ENCODE measurements at places on chromosomes 12 and 14.
A peak's percentile ranks its signal among the peaks of the same experiment; 100 is the strongest.

DNA sequence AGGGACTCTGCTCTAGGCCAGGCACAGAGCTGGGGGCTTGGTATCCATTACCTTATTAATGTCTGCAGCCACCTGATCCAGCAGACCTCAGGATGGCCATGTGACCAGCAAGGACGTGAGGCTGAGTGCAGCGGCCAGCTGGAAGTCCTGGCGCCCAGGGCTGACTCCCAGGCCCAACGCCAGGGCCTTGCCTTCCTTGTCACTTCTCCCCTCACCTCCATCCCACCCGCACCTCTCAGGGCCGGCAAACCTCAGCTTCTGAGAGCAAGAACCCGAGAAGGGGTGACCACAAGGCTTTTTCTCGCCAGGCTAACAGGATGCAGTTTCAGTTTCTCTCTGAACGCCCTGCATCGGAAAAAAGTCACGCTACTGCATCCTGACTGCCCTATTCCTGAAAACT is 15.4 kb downstream of the RAB35 start:
- no peak for DNase-seq

- no peak for DNase-seq
Observed at GRCh38 chr14:91681893-91682563, 49.9 kb downstream of the CATSPERB start.

DNA sequence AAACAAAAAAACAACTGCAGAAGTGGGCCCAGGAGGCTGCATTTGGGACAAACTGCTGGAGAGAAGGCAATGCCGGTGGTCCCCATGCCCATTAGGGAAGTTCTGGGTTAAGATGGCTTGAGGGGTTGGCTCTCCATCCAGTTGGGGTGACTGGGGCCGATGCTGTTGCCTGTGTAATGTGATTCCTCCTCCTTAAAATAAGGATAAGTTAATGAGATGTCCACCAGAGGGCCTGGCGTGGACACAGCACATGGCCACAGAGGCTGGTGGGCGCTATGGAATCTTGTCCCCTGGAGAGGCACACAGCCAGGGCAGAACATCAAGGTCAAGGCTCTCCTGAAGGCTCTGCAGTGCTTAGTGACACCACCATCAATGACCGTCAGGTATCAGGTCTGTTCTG is 1.0 kb upstream of the TESC start:
- DNase-seq: no peak

GRCh38 chr12:47102406-47102805 is 22.6 kb upstream of the AMIGO2 start:
- DNase-seq: no peak

- no peak for DNase-seq
Observed at GRCh38 chr14:90280096-90280495, 23.7 kb downstream of the PSMC1 start.

- no peak for DNase-seq
Observed at GRCh38 chr12:115810122-115810901, 467.2 kb downstream of the MED13L start.

- DNase-seq: no peak
Observed at GRCh38 chr12:94287245-94287628, 138.9 kb downstream of the PLXNC1 start.

GRCh38 chr14:63899953-63900352 is 47.1 kb downstream of the SYNE2 start:
- DNase-seq: no peak

- no peak for DNase-seq
Observed at GRCh38 chr12:88448337-88448915, 131.8 kb downstream of the KITLG start.

GRCh38 chr12:29152223-29152868 is 3.3 kb downstream of the FAR2 start:
- DNase-seq: no peak

GRCh38 chr12:51371295-51371953 is 19.8 kb downstream of the GALNT6 start:
- no peak for DNase-seq

DNA sequence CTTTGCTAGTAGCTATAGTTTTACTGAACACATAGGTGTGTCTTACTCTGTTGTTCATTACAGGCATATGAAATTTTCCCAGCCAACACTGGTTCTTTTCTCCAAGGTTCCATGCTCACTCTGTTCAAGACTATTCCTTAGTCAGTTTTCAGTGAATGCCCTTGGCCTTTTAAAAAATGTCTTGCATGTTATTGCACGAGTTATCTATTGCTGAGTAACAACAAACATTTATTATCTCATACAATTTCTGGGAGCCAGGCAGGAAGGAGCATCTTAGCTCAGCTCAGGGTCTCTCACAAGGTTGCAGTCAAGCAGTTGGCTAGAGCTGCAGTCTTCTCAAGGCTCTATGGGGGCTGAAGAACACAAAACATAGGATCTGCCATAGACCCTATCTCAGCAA is 223.5 kb downstream of the BTG1 start:
- no peak for DNase-seq

DNA sequence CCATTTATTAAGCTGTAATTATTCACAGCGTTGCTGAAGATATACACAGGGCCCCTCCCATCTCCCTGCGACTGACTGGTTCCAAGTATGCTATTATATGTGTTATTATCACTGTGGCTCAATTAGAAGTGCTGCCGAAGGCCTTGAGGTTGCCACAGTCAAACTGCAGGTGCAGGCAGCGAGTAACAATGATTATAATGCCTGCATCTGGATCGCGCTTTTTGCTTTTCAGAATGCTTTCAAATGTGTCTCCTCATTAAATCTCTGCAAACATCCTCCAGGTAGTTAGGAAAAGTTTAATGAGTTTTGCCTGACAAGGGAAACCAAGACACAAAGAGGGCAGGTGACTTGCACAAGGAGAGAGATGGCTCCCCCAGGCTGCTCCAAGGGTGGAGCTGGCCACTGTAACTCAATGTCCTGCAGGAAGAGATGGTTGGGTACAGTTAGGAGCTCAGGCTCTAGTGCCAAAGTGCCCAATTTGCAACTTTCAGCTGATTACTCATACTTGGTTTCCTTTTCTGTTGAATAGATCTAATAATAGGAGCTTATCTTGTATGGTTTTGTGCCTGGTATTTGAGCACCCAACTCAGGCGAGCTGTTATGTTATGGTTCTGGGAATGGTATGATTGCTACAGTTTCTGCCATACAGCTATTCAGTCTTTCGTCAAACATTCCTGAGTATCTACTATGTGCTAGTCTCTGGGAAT is 1.7 kb upstream of the SYNE3 start:
- DNase-seq: no peak

DNA sequence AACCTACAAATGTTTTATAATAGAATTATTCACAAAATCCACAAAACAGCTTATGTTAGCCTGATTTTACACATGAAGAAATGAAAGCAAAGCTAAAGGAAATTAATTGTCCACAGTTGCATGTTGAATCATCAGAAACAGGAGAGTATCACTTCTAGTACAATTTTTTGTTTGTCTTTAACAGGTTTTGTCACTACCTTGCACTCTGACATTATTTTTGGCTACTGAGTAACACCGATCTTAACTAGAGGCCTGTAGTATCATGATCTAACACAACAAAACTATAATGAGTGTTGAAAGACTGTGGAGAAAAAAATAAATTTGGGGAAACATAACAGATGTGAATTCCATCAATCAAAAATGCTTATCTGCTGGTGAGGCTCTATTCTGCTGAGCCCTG is 60.1 kb downstream of the TAOK3 start:
- DNase-seq: no peak

DNA sequence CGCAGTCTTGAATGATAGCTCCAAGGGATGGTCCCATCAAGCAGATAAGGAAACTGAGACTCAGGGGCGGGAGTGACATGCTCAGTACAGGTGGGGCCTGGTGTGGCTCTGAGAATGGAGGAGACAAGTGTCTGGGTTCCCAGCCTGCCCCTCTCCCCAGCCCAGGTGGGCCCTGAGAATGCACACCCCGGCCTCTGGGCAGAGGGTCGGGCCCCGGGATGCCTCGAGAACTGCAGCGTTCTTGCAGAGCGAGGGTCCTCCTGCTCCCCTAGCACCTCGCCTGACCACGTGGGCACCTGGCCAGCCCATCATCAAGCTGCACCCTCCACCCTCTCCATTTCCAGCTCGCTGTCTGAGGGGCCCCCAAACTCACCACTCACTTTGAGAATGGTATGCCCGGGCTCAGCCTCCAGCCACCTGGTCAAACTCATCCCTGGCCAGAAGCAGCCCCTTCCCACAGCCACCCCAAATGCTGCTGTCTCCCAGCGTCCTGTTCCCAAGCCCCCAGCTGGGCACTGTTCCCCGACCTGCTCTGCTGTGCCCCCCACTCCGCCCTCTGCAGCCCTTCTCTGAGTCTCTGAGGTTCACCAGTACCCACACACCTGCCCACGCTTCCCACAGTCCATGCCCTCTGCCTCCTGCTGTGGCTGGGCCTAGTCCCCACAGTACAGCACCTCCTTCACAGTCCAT is 44.3 kb downstream of the CYP46A1 start:
- no peak for DNase-seq

DNA sequence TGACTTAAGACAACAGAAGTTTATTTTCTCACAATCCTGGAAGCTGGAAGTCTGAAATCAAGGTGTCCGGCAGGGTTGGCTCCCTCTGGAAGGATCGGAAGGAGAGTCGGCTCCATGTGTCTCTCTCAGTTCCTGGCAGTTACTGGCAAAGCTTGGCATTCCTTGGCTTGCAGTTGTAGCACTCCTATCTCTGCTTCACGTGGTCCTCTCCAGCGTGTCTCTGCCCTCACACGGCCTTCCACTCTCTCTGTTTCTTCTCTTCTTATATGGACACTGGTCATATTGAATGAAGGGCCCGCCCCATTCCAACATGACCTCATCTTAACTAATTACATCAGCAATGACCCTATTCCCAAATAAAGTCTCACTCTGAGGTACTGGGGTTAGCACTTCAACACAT is 60.1 kb upstream of the TUNAR start:
- DNase-seq: no peak

DNA sequence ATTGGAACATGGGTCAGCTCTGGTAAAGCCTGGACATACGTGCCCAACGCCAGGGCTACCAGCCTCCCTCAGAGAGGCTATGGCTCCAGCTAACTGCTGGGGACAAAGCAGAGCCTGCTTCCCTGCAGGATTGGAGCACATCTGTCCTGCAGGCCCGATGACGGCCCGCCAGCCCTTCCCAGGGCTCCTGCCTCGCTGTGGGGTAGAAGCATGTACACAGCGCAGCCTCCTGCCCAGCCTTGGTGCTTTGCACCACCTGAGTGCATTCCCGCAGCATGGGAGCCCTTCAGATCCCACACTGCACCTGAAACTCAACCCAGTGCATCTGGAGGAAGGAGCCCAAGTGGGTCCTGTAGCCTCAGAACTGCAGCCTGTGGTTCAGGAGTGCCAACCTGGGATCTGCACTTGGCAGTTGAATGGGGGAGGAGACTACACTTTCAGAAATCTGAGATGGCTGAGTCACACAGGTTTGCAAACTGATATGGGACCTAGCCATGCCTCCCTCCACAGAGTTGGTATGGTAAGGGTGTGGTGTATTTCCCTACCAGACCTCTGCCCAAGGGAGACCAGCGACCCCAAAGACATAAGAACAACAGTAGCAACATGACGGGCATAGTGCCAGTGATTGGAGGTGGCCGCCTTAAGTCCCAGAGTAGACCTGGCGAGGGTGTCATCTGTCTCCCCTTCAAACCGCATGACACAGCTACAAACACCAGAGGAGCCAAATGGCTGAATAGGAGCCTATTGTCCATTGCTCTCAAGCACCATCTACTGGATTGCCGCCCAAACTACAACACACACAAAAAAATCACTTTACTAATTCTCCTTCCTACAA is 273.9 kb upstream of the MIS18BP1 start:
- DNase-seq: no peak

DNA sequence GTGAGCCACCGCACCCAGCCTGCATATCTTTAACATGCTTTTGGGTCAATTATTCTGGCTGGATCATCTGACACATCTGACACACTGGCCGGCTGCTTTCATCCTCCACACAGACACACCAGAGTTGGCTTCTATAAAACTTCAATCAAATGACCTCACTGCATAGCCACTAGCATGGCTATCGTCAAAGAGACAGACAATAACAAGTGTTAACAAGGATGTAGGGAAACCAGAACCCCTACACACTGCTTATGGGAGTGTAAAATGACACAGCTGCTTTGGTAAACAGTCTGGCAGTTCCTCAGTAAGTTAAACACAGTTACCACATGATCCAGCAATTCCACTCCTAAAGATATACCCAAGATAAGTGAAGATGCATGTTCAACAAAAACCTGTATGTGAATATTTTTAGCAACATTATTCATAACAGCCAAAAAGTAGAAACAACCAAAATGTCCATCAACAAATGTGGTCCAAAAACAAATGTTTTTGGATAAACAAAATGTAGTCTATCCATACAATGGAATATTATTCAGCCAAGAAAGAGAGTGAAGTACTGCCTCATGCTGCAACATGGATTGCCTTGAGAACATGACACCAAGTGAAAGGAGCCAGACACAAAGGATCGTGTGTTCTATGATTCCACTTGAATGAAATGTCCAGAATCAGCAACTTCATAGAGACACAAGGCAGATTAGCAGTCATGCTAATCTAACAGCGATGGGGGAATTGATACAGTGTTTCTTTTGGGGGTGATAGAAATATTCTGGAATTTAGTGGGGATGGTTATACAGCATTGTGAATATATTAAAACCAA is 10.1 kb downstream of the KDM2B start:
- no peak for DNase-seq

GRCh38 chr14:83734431-83734830 is 1795.5 kb upstream of the FLRT2 start:
- no peak for DNase-seq

GRCh38 chr14:105060751-105061427 is 4.3 kb downstream of the GPR132 start:
- DNase-seq: peak; percentile 34

DNA sequence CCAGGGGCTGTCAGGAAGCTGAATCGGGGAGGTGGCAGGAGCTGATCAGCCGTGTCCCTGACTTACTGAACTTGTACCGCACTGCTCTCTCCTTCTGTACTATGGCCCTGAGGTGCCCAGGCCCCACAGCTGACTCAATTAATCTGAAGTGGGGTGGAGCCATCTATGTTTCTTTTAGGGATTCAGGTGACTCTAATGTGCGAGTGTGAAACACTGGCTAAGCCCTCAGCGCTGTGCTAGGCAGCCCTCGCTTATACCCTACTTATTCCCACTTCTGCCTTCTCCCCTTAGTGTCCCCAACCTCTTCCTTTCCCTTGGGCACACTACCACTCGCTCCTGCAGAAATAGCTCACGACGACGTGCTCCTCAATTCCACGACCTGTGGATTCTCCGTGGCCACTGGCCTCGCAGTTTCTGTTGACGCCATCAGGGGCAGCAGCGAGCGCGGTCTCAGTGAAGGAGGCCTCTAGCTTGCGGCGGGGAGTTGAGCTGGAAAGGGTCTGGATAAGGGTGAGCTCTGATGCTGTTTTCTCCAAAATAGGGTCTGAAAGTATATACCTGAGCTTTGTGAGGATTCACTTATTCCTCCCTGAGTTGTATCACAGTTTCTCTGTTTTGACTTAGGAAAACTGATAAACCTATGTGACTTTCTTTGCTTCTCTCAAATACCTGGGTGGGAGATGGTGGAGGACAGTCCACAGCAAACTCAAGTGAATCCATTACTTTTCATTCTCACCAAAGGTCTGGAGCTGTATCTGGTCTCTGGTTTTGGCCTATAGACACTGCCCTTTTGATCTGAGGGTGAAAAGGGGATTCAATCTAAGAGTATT is 167.6 kb downstream of the SLC41A2 start:
- DNase-seq: peak; percentile 48

Data from naive thymus-derived CD4-positive, alpha-beta T cell (primary cell).